ENCODE measurements at places on chromosomes 4 and X.

- no peak for DNase-seq
Measured at GRCh38 chr4:159097785-159098184, 5.1 kb upstream of the RAPGEF2 start.

DNA sequence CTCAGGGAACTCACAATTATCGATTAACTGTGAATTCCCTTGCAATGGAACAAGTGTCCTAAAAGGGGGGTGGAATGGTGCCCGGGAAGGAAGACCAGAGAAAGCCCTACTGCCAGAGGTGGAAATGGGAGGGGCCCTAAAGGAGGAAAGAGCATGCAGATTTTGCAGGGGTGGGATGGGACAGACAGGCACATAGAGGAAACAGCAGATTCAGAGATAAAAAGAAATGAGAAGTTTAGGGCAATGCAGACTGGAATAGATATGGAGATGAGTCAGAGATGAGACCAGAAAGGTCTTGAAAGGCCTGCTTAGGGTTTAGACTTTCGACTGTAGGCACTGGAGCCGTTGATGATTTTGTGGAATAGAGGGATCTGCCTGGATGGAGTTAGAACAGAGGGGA lies 57.4 kb upstream of the PITX2 start:
- DNase-seq: no peak

DNA sequence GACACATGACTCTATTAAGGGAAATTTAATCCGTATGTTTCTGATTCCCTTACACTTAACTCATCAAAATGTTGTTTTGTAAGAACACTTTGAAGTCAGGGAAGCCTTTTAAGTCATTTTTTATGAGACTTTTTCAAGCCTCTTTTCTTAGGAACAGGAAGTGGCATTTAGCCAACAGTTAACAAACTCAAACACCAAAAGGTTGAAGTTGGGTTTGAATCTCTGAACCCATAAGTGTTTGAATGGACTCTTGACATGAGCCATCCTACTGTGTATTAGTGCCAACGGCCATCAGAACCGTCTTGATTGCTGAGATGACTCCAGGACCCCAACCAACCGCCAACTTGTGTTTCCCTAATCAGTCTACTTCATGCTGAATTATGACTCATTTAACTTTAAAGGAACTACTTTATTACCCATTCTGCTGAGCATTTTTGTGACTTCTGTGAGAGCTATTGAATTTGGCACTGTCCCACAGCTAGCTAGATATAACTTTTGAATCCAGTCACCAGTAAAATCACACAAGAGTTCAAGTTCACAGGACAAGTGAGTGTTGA lies 209.1 kb upstream of the FAT1 start:
- no peak for DNase-seq

- peak; percentile 61 for DNase-seq
Measured at GRCh38 chrX:9586992-9587392, 122.1 kb downstream of the TBL1X start.

DNA sequence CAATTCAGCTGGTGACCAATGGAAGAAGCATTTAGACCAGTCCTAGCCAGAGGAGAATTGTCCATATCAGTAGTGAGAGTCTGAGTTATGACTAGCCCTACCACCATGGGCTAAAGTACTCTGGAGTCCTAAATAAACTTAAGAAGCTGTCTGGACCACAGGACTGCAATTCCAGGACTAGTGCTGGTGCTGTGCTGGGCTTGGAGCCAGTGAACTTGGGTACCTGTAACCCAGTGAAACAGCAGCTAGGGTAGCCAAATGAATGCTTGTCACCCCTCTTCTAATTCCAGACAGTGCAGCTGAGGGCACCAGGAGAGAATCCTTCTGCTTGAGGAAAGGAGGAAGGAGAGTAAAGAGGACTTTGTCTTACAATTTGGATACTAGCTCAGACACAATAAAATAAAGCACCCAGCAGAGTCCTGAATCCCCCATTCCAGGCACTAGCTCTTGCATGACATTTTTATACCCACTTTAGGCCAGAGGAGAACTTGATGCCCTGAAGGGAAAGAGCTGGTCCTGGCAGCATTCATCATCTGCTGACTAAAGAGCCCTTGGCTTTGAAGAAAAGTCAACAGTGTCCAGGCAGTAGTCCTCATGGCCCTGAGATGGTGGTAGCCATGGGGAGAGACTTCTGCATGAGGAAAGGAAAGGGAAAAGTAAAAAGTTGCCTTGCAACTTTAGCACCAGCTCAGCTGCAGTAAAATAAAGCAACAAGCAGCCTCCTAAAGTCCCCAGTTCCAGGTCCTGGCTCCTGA lies 2675.7 kb downstream of the PCDH7 start:
- DNase-seq: no peak

GRCh38 chr4:104901961-104902605 lies 244.6 kb upstream of the TET2 start:
- DNase-seq: no peak

DNA sequence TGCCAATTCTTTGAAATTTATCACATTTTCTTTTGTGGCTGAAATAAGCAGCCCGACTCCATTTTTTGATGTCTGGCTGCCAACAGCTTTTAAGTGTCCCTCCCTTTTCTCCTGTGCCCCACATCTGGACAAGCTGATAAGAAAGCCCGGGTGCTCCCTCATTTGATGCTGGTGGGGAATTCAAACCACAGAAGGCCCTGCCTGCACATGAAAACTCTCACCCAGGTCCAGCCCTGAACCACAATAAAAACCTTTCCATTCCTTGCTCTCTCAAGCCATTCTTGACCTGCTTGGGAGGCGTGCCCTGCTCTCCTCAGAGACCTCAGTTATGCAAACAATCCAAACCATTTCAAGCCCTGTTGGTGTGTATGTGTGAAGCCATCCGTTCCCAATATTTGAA lies 93.9 kb downstream of the FAM53A start:
- no peak for DNase-seq
